ENCODE measurements at places on chromosomes 4 and X.

GRCh38 chr4:129322920-129323319 lies 227.0 kb downstream of the C4orf33 start:
- no peak for DNase-seq

GRCh38 chrX:3280706-3281105 lies 65.7 kb downstream of the MXRA5 start:
- DNase-seq, result no peak

DNA sequence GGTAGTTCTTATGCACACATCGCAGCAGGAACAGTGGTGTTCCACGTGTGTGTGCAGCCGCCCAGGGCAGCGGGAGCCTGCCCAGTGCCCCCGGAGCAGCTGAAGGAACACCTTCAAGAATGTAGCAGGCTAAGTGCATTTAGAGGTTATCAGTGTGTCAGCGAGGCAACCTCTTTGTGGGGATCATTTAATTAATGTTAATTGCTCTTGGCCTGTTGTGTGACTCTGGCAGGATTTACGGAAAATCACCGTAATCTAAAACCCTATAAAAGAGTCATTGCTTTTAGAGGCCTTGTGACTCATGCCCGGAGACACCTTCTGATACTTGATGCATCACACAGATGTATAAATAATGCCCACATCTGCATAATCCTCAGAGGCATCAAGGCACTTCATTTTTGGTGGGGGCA lies 47.3 kb upstream of the GATB start:
- no peak for DNase-seq

- DNase-seq, result no peak
Observed at GRCh38 chrX:617401-617800, 13.2 kb upstream of the SHOX start.

DNA sequence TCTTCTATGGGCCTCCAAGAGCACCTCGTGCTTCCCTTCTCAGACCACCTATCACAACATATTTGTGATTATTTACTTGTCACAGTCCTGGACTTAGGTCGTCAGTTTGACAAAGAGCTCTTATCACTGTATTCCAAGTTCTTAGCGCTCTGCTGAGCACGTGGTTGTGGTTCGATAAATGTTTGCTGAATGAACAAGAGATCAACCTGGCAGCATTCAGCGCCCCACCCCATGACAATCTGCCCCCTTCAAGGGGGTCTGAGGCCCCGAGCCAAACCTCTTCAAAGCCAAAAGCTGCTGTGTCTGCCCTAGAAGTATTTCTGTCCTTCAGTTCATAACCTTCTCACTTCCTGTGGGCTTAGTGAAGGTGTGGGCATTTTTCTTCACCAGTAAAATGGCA lies 15.0 kb downstream of the RPS4X start:
- no peak for DNase-seq

GRCh38 chr4:47145630-47146029 lies 114.3 kb downstream of the GABRB1 start:
- DNase-seq, result no peak

DNA sequence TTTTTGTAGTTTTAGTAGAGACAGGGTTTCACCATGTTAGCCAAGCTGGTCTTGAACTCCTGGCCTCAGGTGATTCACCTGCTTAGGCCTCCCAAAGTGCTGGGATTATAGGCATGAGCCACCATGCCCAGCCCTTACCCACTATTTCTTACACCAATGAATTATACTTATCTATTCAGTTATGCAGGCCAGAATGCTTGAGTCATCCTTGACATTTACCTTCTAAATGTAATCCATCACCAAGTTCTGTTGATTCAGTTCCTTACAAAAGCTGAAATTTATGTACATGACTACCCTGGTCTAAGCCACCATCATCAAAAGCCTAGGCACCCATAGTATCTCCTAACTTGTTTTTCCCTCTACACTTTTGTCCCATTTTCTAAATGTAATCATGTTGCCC lies 585.7 kb downstream of the IL15 start:
- no peak for DNase-seq

DNA sequence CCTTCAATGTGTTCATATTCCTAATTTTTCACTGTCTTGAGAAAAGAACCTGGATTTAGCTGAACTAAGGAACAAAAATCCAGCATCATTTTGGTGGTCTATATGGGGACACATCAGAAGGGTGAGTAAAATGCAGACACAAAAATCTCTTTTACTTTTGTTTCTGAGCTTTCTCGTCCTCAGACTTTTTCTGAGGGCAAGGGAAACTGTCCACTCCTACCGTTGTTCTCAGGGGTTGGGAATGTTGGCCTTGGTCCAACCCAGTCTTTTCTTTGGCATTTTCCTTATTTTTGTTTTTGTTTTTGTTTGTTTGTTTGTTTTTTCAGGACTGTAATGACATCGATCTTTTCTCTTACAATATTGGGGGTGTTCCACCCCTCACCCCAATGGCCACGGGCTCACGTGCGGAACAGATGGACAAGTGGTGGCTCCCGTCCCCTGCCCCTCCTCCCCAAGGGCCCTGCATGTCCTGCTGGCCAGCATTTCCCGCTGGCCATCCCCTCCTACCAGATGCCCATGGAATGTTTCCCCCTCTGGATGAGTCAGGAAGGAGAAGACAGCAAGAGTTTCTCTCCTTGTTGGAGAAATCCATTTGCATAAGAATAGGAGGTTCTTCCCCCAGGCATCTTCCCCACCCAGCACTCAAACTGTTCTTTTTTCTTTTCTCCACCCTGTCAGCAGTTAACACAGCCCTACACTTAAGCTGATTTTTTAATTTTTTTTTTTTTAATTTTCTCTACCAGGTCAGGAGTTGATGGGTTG lies 305.4 kb upstream of the NDST4 start:
- DNase-seq, result no peak

DNA sequence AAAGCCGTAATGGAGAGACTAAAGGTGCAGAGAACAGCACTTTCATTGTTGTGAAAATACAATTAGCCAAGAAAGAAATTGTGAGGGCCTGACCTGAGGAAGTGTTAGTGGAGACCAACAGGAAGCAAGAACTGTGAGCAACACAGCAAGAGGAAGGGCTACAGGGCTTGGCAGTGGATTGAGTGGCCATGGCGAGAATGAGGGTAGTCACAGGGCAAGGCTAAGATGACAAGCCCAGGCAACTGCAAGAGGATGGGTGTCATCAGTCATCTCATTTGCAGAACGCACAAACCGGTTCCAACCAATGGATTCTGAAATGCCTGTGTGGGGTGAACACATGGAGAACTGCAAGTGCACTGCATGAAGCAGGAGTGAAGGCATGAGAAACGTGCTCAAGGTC lies 3.6 kb downstream of the SLC10A6 start:
- no peak for DNase-seq

DNA sequence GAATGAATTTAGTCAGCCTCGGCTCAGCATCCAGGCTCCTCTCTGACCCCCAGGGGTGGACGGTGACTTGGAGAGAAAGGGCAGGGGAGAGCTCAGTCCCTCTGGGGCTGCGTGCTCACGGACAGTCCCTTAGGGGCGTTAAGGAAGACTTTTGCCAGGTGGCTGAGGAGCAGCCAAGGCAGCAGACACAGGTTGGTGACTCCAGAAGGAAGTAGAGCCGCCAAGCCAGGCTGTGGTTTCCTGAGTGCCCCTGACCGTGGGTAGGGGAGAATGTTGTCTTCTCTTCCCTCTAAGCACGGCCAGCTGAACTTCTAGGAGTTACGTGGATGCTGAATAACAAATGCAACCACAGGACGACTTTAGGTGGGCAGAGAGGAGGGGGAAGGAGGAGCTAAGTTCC lies 91.0 kb upstream of the MTM1 start:
- DNase-seq, result no peak

- no peak for DNase-seq
Observed at GRCh38 chr4:3223956-3224748, 24.8 kb upstream of the MSANTD1 start.

DNA sequence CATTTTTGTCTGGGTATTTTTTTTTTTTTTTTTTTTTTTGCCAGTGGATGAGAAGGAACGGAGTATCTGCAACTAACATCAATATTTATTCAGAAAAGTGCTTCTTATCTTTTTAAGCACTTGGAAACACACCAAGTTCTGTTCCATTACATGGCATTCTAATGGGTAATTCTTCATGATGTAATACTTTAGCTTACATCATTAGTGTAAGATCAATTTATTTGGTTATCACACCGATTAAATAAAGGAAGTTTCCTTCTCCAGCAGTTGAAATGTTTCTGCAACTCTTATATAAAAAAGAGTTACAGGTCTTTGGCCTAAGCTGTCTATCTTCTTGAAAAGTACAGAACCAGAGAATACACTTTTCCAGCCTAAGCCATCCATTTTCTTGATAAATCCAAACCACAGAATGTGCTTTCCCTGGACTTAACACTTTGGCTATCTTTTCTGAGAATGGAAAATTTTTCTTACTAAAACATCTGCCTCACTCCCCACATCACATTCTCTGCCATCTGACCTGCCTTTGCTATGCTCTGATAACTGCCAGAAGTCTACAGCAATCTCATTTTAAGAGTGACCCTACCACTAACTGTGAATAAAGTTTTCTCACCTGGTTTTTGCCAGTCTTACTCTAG lies 191.9 kb upstream of the MAB21L2 start:
- DNase-seq, result no peak

DNA sequence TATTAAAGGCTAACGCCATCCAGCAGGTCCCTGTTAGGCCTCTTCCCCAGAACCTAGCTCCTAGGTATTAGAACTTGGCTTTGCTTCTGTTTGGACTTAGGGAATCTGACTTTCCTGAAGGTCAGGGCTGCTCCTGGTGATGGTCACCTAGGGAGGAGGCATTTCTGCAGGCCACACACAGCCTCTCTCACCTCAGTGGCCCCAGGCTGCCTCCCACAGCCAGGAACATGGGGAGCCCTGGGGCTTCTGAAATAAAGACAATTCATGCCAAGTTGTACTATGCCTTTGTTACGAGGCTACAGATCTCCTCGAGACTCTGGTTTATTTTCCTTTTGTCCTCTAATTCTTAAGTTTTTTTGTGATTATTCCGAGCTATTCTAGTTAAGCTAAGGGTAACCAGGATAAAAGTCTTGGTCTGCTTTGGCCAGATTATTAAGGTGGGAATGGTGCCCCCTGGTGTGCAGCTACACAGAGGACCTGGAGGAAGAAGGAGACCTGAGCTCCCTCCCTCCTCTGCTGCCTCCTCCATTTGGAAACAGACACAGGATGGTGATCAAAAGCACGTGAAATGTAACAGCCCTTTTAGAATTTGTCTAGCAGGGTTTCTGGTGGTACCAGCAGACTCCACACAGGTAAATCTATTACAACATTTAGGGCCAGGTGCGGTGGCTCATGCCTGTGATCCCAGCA lies 131.0 kb downstream of the DCLK2 start:
- DNase-seq, result no peak

- no peak for DNase-seq
Observed at GRCh38 chr4:65033899-65034298, 624.6 kb upstream of the TECRL start.

DNA sequence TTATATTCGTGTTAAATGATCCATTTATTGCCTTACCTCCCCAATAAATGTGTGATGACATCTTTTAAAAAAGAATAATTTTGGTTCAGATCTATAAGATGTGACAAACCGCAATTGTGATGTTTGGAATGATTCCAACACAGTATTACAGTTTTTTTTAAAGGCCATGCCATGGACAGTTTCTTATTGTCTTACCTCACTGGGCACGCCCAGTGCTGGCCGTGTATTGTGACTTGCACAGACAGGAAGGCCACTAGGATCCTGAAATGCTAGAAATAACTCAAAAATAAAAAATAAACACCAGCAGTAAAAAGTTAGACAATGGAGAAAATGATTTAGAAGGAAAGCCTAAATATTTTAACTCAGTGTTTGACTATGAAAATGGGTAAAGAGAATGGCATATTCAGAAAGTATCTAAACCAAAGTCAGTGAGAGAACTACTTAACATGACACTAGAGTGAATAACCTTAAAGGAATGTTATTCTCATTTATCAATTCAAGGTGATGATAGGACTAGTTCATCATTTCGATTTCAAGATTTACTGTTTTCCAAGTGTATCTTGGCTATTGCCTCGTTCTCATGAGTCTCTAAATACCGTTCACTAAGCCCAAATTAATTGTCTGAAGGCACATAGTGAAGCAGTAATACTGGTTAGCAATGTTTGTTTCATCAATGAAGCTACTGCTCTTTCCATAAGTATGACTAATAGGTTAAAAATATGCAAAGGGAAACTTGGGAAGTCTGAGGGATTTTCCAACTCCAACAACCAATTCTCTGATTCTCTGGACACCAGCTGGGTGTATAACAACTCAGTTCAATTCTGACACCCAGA lies 46.1 kb upstream of the VEGFC start:
- no peak for DNase-seq

GRCh38 chr4:43690116-43690515 lies 758.5 kb downstream of the KCTD8 start:
- DNase-seq, result no peak

- no peak for DNase-seq
Observed at GRCh38 chrX:24204958-24205357, 55.4 kb downstream of the ZFX start.

DNA sequence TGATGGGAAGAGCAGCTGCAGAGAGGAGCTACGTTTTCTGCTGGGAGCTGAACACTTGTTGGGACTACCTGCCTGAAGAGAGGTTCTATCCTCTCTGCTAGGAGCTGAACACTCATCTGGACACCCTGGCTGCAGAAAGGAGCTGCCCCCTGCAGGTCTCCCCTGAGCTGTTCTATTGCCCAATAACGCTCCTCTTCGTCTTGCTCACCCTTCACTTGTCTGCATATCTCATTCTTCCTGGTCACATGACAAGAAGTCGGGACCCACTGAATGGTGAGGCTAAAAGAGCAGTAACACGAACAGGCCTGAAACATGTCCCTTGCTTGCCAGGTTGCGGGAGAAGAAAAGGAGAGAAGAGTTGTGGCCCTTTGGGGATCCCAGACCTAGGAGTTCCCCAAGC lies 27.8 kb downstream of the NAA11 start:
- DNase-seq, result no peak

- no peak for DNase-seq
Observed at GRCh38 chrX:12971282-12972003, 3.5 kb upstream of the TMSB4X start.

- DNase-seq, result no peak
Observed at GRCh38 chr4:79013756-79014155, 74.5 kb upstream of the PAQR3 start.

DNA sequence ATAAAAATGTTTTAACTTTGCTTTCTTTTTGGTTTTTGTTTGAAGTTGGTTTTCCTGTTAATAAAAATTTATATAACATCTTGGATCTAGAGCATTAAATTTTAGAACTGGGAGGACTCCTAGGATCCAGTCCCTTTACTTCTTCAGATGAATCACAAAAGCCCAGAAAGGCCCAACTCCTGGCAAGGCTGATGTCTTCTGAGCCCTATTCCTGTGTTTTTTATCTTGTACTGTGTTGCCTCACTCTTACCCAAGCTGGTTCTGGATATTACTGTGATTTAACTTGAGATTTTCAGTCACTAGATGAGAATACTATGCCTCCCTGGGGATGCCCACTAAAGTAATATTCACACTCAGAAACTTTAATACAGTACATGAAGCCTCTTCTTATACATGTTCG lies 127.1 kb upstream of the GALNT7 start:
- no peak for DNase-seq

DNA sequence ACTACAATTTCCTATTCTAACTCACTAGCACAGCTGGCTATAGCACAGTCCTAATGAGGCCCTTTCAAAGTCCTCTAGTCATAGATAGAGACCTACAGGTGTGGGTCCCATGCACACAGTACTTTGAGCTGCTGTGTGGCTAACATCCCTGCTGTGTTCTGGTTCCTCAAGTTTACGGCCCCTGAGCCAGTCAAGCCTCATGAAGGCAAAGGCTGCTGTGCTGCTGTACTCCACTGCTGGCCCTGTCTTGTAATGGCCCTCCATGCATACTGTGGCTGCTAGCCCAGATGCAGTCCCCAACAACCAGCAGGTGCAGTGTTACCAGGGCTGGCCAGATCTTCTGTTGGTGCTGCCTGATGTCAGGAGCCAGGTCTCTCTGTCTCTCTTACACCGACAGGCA lies 23.4 kb upstream of the ENPEP start:
- DNase-seq, result no peak
